ENCODE measurements at places on chromosomes 6 and 20. TPM values are rescaled to one million over a fixed set of nuclear protein-coding genes. Genes with fewer than 3 reads are reported as not detected.

RNF144B gene
- total RNA-seq = 82.4 TPM

BRD2 gene
- 155 TPM for total RNA-seq

OPN5 gene
- total RNA-seq = not detected

FAM50B gene
- total RNA-seq = 13.1 TPM

HLA-DMB gene
- total RNA-seq = 140 TPM

DEF6 gene
- 17.4 TPM for total RNA-seq

UST gene
- 11.8 TPM for total RNA-seq

CRISP1 gene
- total RNA-seq = not detected

RBBP8NL gene
- total RNA-seq = 0.64 TPM

KIAA0408 gene
- 55.0 TPM for total RNA-seq

STX11 gene
- total RNA-seq = 49.6 TPM

RIPOR2 gene
- 25.6 TPM for total RNA-seq

SNRNP48 gene
- 10.2 TPM for total RNA-seq

CLPSL1 gene
- total RNA-seq = not detected

CCM2L gene
- total RNA-seq = 23.2 TPM

CST4 gene
- total RNA-seq = not detected

EYS gene
- not detected for total RNA-seq

LAMA2 gene
- total RNA-seq = 42.1 TPM

CYB5R4 gene
- 24.4 TPM for total RNA-seq

KCNS1 gene
- total RNA-seq = 1.6 TPM

GOPC gene
- 21.5 TPM for total RNA-seq

BTNL2 gene
- not detected for total RNA-seq

METTL24 gene
- 3.7 TPM for total RNA-seq

FAXC gene
- total RNA-seq = 5.4 TPM

NRN1 gene
- 24.4 TPM for total RNA-seq

XKR7 gene
- 0.09 TPM for total RNA-seq

DDO gene
- total RNA-seq = 7.1 TPM

UNC93A gene
- total RNA-seq = not detected

CCN6 gene
- not detected for total RNA-seq

FNDC1 gene
- total RNA-seq = 1.1 TPM

OR2B6 gene
- not detected for total RNA-seq

ECT2L gene
- not detected for total RNA-seq

PDE7B gene
- total RNA-seq = 4.2 TPM

ADGRG6 gene
- 47.6 TPM for total RNA-seq

CYP39A1 gene
- 7.8 TPM for total RNA-seq

ZFP57 gene
- total RNA-seq = not detected

SLC52A3 gene
- 3.6 TPM for total RNA-seq

PAX1 gene
- not detected for total RNA-seq

E2F1 gene
- 2.4 TPM for total RNA-seq

MCUR1 gene
- 35.0 TPM for total RNA-seq

PHACTR1 gene
- 72.8 TPM for total RNA-seq

NHLRC1 gene
- 2.3 TPM for total RNA-seq

DEFB124 gene
- not detected for total RNA-seq

DNMT3B gene
- 0.84 TPM for total RNA-seq

GPR6 gene
- not detected for total RNA-seq

KCNQ2 gene
- total RNA-seq = not detected

RSPH9 gene
- total RNA-seq = 0.20 TPM

TCF15 gene
- total RNA-seq = 0.43 TPM

RBPJL gene
- total RNA-seq = not detected

ENPP3 gene
- 0.87 TPM for total RNA-seq

BMP2 gene
- 22.7 TPM for total RNA-seq

CD93 gene
- 160 TPM for total RNA-seq

IRF4 gene
- total RNA-seq = 3.7 TPM

AKAP12 gene
- total RNA-seq = 40.8 TPM

HSPA12B gene
- 33.7 TPM for total RNA-seq

GPSM3 gene
- 51.9 TPM for total RNA-seq

TASP1 gene
- 17.1 TPM for total RNA-seq

Measured in upper lobe of right lung (tissue), 1 donor.